ENCODE measurements at places on chromosomes 3 and 15.

DNA sequence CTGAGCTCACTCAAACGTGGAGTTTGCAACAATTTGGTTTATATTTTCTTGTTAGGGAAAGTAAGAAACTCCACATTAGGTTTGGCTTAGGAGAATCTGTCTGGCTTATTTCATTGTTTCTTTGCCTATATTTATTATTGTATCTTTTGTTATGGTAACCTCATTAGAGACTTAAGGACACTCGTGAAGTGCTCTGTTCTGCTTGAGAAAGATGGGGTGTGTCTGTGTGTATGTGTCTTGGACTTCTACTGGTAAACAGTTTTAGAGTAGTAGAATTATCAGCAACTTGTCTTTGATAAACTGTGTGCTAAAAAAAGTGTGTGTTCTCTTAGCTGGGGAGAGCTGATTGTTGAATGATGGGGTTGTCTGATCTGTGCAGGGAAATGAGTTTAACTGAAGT lies 306.5 kb downstream of the RBMS3 start:
- no peak for DNase-seq

DNA sequence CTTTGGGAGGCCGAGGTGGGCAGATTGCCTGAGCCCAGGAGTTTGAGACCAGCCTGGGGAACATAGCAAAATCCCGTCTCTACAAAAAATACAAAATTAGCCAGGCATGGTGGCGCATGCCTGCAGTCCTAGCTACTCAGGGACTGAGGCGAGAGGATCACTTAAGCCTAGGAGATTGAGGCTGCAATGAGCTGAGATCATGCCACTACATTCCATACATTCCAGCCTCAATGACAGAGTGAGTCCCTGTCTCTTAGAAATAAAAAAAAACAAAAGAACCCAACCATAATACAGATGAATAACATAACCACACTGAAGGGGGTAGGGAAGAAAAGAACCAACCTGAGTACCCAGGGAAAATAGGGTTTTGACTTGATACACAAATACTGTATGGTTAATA lies 19.7 kb upstream of the CGNL1 start:
- no peak for DNase-seq

- DNase-seq, result no peak
Observed at GRCh38 chr3:195441051-195441450, 1.8 kb downstream of the ACAP2 start.

- no peak for DNase-seq
Observed at GRCh38 chr3:125644036-125645005, 49.0 kb upstream of the OSBPL11 start.

DNA sequence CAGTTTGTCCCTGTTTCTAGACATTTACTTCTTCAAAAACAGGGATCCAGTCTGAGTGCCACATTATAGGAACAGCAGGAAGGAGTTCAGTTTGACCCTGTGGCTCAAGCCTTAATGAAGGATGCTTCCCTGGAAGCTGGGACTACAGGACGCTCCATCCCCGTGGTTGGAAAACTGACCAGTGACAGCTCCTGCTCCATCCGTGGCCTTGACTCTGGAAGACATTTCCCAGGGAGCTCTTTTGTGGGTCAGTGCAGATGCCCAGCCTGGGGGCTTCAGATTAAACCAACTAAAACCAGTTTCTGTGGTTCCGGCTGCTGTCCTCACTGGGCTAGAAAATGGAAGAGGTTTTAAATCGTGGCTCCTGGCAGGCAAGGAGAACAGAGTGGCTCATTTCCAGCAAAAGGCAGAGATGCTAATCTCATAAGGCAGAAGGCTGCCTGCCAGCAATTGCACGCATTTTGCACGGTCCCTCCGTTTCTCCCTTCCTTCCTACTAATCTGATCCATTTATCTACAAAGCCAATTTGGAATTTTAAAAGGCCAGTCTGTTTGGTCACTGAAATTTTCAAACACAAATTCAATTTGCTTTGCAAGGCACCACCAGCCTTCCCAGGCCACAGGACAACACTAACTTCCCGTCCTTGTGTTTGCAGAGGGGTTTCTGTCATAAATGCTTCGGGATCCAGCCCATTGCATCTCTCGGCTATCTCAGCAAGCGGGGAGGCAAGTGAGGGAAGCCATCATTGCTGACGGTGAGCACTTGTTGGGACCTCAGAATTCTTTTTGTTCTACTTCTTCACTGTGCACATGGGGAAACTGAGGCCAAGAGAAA lies 6.2 kb upstream of the SSUH2 start:
- no peak for DNase-seq
